Activated T-helper 1 cell treated with Interleukin-2 at 50 U/mL for 16 hours (primary cell): ENCODE measurements at places on chromosomes 4 and X.
A peak's percentile ranks its signal among the peaks of the same experiment; 100 is the strongest.

DNA sequence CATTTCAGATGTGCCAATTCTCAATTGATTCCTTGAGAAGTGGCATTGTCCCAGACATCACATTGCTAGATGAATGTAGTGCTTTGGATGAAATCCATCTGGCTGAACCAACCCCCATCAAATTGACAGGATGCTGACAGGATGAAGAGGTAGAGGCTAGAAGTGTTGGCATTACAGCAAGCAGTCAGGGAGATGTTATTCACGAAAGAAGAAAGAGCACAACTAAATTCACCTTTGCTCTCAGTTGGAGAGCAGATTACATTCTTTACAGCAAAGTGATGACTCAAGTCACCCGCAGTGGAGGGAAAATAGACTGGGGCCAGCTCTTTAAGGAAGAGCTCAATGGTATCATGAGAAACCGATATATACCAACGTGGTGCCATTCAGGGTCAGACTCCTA lies 259.6 kb downstream of the C4orf33 start:
- no peak for DNase-seq

- no peak for DNase-seq
Measured at GRCh38 chrX:78333521-78333920, 6.1 kb upstream of the CYSLTR1 start.

DNA sequence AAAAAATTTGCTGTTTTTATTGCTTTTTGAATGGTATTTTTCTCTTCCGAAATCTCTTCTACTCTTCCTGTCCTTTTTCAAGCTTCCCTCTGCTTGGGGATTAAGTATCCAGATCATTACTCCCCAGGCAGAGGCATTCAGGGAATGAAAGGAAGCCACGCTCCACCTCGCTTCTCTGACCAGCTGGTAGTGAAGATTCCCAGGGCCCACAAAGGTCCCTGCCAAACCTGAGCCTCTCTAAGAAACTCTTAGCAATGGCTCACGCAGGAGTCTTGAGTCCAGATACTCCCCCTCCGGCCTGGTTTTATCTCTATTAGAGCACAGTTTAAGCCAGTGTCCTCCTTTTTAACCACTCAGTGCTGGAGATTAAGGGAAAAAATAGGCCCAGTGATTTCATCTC lies 51.4 kb upstream of the SOD3 start:
- no peak for DNase-seq

GRCh38 chr4:173538148-173538908 lies 8.3 kb upstream of the HAND2 start:
- DNase-seq, result no peak

DNA sequence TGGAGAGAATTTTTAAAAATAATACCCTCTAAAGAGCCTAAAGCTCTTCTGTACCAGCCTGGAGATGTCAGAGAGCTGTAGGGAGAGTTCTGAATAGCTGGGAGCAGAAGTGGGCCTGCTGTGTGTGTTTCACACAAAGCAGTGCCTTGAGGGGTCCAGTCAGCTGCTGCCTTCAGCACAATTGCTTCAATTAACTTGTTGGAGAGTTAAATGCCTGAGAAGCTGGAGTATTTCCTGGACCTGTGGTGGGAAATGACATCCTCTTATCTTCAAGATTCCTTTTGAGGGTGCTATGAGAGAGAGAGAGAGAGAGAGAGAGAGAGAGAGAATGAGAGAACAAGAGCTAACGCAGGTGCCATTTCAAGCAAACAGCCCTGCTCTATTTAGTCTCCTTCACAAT lies 96.2 kb upstream of the IL1RAPL2 start:
- DNase-seq, result no peak

- DNase-seq, result no peak
Measured at GRCh38 chr4:105587841-105588240, 35.4 kb downstream of the ARHGEF38 start.

- DNase-seq, result no peak
Measured at GRCh38 chrX:145818186-145819113, 821 bp downstream of the SLITRK2 start.

DNA sequence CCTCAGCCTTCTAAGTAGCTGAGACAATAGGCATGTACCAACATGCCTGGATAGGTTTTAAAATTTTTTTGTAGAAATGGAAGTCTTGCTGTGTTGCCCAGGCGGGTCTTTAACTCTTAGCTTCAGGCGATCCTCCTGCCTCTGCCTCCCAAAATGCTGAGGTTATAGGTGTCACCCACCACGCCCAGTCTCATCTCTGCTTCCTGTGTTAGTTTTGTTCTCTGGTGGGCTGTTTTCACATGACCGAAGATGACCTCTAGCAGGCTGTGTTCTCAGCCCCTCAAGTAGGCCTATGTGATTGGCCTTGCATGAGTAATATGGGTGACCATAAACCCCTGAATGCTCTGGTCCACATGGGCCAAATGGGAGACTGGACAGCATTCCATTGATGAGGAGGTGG lies 56.8 kb upstream of the MSANTD1 start:
- DNase-seq, result no peak

DNA sequence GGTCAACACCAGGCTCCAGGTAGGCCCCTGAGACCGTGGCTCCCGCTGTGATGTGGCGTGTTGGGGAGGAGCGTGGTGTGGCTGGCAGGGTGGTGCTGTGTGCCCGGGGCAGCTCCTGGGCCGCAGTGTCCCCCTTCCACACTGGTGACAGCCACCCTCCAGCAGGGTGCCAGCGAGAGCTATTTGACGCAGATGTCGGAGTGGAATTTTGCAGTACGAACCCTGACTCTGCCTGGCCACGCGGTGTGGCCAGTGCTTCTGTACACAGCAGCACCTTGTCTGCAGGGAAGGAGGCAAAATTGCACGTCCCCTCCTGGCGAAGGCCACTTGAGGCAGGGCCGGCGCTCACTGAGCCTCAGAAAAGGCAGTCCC lies 53.2 kb downstream of the CPZ start:
- DNase-seq, result no peak

DNA sequence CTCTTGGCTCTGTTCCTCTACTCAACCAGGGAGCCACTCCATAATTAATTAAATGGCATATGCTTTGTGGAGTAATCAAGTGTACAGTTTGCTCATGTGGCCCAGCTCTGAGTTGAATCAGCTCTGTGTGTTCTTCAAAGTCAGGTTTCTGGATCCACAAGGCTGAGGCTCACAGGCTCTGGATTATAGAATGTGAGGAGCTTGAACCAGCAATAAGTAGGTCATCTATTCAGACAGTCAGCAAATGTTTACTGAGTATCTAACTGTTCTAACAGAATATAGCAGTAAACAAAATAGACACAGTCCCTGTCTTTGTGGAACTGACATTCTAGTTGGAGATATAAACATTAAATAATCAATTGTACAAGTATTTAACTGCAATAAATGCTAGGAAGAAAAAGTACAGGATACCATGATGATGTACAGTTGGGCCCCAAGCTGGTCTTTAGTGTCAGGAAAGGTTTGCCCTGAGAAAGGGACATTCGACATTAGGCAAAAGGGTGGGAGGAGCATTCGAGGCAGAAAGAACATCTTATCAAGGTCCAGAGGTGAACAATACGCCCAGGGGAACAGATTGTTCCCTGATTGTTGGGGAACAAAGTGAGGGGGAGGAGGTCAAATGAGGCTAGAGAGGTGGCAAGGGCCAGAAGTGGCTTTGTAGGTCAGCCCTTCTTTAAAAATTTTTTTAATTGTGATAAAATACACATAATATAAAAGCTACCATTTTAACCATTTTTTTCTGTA lies 20.5 kb upstream of the TSR2 start:
- DNase-seq, result no peak

- DNase-seq, result peak; percentile 31
Measured at GRCh38 chrX:14039344-14039743, 9.7 kb upstream of the GEMIN8 start.

- DNase-seq, result no peak
Measured at GRCh38 chr4:151165205-151166000, 66.0 kb downstream of the RPS3A start.

GRCh38 chr4:94680176-94680862 lies 77.4 kb upstream of the BMPR1B start:
- DNase-seq, result no peak

- no peak for DNase-seq
Measured at GRCh38 chr4:82988323-82988832, 22.2 kb downstream of the LIN54 start.

- no peak for DNase-seq
Measured at GRCh38 chrX:72644946-72645345, 69.2 kb downstream of the PHKA1 start.

DNA sequence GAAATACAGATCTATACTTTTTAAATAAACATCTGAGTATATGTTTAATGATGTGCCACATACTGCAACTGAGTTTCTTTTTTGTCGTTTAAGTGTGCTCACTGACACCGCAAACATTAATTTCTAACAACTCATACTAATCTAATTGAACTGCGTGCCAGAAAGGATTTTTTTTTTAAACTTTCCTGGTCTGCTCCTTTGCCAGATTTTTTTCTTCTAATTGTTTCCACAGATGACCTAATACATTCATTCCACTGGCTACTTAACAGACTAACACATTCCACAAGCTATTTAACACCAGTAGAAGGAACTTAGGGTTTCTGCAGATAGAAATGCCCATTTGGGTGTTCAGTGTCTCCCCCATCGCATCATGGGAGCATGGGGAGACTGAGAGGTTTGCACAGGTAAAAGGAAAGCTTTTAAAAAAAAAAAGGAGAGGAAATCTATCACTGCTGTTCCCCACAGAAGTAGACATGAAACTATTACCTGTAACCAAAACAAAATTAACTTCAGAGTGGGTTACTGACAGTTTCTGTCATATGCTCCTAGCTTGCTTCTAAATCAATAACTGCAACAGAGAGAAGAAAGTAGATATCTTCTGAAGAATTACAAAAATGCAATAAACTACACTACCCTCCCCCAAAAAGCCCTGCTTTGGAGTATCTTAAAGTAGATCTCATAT lies 31.6 kb downstream of the SH3KBP1 start:
- DNase-seq, result no peak

- no peak for DNase-seq
Measured at GRCh38 chr4:159267869-159268285, 165.0 kb downstream of the RAPGEF2 start.

DNA sequence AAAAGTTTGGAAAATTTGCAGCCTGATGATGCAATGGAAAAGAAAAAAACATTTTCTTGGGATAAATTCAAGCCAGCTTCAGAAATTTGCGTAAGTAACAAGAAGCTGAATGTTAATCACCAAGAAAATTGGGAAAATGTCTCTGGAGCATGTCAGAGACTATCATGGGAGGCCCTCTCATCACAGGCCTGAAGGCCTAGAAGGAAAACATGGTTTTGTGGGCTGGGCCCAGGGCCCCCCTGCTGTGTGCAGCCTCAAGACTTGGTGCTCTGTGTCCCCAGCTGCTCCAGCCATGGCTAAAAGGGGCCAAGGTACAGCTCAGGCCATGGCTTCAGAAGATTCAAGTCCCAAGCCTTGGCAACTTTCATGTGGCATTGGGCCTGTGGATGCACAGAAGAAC lies 1049.8 kb upstream of the GRIA3 start:
- DNase-seq, result no peak

DNA sequence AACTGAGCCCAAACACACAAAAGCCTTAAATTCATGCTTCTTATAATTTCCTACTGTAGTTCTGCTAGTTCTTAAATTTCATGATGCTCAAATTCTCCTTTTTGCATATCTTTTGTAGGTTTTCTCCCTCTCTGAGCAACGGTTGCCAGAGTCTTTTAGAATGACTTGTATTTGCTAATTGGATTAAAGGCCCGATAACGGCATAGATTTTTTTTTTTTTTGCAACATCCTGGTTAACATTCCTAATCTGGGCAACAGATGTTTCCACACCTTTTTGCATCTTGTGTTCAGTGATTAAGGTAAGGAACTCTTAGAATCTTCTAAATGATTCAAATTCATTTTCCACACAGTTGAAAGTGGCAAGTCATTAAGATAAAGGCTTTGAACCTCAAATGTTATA lies 66.3 kb upstream of the ADGRG2 start:
- no peak for DNase-seq

DNA sequence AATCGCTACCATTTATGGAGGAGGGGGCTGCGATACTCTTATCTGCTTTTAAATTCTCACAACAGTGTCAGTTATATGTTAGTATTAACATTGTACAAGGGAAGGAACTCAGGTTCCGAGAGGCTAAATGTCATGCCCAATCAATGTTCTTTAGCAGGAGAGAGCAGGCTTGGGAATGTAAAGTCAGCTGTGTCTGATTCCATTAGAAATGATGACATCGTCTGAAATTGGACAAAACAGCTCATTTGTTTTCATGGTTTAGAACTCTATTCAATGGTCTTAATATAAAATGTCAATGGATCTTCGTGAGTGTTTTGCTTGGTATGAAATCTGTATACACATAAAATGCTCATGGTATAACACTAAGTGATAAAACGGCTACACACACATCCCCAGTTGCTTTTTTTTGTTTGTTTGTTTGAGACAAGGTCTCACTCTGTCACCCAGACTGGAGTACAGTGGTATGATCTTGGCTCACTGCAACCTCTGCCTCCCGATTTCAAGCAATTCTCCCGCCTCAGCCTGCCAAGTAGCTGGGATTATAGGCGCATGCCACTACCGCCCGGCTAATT lies 11.9 kb upstream of the SH3KBP1 start:
- DNase-seq, result no peak

GRCh38 chrX:49879656-49880277 lies 483 bp downstream of the USP27X start:
- DNase-seq, result no peak

- no peak for DNase-seq
Measured at GRCh38 chrX:55490974-55491373, 1.3 kb upstream of the USP51 start.

GRCh38 chr4:120855307-120856001 lies 67.1 kb downstream of the PRDM5 start:
- DNase-seq, result no peak

- DNase-seq, result no peak
Measured at GRCh38 chrX:133415276-133416105, at the start of gene GPC4. Gene GPC4 (minus strand): TSS chrX:133415489. CDS start chrX:133414965, 524 bp downstream.
